Choroid plexus epithelial cell (primary cell): ENCODE measurements at places on chromosomes 4 and X.

- no peak for DNase-seq
Observed at GRCh38 chrX:39563178-39563577, 534.6 kb downstream of the BCOR start.

- peak; percentile 48 for DNase-seq
Observed at GRCh38 chr4:91116861-91117260, 989.7 kb downstream of the CCSER1 start.

DNA sequence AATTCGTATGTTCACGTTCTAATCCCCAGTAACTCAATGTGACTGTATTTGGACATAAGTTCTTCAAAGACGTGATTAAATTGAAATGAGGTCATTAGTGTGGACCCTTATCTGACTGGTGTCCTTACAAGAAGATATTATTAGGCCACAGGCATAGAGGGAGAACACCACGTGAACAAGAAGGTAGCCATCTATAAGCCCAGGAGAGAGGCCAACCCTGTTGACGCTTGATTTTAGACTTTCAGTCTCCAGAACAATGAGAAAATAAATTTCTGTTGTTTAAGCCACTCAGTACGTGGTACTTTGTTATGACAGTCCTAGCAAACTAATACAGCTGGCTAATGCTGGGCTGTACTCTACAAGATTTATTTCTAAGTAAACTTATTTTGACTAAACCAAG lies 1.5 kb upstream of the EIF1AX start:
- no peak for DNase-seq

- no peak for DNase-seq
Observed at GRCh38 chr4:7150036-7150635, 42.2 kb upstream of the SORCS2 start.

GRCh38 chr4:87032884-87033533 lies 98.2 kb downstream of the AFF1 start:
- peak; percentile 91 for DNase-seq

GRCh38 chrX:112967341-112967740 lies 126.7 kb upstream of the AMOT start:
- no peak for DNase-seq

GRCh38 chrX:84339507-84340364 lies 151.7 kb upstream of the RPS6KA6 start:
- DNase-seq, result peak; percentile 47

- DNase-seq, result peak; percentile 51
Observed at GRCh38 chr4:144599621-144600020, 46.3 kb upstream of the HHIP start.

- peak; percentile 85 for DNase-seq
Observed at GRCh38 chr4:86918539-86919072, 16.2 kb upstream of the AFF1 start.

DNA sequence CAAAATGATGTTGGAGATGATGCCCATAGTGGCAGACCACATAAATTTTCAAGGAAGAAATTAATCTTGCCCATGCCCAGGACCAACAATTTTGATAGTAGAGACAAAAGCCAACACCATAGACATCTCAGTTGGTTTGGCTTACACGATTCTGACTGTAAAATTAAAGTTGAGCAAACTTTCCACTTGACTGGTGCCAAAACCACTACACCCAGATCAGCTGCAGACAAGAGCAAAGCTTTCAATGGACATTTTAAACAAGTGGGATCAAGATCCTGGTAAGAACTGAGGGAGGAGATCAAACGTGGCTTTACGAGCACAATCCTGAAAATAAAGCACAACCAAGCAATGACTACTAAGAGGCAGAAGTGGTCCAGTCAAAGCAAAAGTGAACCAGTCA lies 90.7 kb downstream of the PAPSS1 start:
- no peak for DNase-seq

DNA sequence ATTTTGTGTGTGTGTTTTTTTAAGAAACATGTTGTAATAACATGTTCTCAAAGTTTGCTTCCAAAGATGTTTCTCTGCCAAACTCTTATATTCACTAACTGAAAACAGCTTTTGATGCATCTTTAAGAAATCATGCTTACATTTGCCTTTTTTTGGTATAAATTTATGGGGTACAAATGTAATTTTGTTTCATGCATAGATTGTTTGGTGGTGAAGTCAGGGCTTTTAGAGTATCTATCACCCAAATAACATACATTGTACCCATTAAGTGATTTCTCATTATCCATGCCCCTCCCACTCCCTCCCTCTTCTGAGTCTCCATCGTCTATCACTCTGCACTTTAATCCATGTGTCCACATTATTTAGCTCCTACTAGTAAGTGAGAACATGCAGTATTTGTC lies 30.8 kb downstream of the SPINK2 start:
- DNase-seq, result no peak

GRCh38 chr4:95701500-95702170 lies 138.3 kb upstream of the PDHA2 start:
- peak; percentile 59 for DNase-seq

GRCh38 chr4:122152711-122153226 lies 638 bp downstream of the BLTP1 start:
- DNase-seq, result peak; percentile 46

DNA sequence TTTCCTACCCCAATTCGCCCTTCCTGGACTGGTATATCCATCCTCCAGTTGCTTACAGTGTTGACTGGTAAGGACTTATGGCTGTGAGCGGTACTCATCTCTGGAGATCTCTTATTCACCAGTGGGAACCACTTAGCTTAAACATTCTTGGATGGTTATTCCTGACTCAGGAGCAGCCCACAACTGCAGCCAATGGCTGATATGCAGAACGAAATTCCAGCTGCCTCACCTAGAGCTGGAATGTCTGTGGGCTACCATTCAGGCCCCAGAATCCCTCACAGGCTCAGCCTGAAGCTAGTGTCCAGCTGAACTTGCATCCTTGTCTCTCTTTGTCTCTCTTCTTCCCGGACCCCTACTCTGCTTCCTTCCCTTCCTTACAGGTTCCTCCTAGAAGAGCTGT lies 138.9 kb upstream of the SMIM31 start:
- DNase-seq, result no peak

GRCh38 chr4:1413687-1414479 lies 7.6 kb upstream of the NKX1-1 start:
- DNase-seq, result no peak

DNA sequence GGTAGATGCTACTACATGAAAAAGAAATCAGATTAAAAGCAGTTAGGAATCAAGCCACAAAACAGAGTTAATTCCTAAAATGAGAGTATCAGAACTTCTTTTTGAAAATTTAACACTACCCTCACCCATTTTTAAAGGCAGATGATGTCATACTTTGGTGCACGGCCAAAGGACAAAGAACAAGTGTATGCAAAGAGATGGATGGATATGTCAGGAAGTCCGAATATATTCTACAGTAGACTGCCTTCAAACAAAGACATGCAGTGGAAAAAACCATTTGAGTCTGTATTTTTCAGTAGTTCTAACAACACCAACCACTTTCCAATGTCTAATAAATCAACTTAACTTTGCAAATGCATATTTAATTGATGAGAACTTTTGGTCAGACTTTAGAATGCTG lies 2.2 kb downstream of the AIFM1 start:
- DNase-seq, result no peak

DNA sequence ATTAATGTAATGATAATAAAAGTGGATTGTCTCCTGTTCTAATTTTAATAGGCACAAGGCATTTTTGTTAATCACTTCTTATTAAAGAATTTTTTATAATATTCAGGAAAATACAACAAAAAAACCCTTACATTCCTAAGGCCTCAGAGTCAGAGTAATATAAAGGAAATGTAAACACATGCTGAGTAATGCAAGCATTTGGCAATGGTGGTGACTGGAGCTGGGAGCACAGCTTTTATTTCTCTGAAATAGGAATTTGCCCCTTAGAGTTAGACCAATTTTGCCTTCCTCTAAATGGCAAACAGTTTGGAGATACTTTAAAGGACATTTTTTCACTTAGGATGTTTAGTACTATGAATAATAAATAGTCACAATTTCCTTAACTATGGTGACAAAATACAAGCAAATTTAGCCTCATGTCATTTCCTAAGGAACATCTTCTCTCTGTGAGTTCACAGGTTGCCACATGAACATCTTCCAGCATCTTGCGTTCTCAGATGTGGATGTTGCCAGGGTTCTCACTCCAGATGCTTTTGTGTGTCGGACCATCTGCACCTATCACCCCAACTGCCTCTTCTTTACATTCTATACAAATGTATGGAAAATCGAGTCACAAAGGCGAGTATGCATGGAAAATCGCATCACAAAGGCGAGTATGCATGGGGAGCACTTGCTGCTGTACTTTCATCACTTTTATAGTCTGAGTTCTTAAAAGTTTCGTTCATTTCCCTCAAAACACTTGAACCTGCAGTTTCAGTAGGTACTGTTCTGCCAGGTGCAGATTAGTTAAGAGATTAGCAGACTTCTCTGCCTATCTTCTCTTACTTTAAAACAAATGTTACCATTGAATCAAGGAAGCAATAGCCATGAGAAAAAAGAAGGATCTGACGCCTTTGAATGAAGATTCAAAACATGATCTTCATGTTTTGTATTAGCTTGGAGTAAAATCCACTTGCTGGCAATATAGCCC lies 15.9 kb upstream of the F11 start:
- DNase-seq, result peak; percentile 55

GRCh38 chrX:27893211-27893610 lies 85.4 kb downstream of the MAGEB10 start:
- no peak for DNase-seq

DNA sequence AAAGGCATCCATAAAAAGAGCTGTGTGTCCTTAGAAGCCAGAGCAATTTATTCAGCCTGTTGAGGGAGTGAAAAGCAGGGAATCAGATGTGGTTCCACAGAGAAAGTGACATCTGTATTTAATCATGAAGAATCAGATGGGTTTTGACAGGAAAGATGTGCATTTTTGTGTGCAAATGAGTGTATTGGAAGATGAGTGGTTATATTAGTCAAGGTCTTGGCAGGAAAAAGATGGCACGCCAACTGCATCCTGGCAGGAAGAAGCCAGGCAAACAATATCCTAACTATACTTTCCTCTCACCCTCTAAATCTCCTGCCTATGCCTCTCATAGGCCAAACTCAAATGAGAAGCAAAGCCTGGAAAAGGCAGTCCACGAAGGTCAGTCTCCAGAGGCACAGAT lies 59.1 kb downstream of the SCFD2 start:
- DNase-seq, result no peak

GRCh38 chr4:82604522-82604921 lies 42.7 kb upstream of the TMEM150C start:
- no peak for DNase-seq

GRCh38 chr4:86688026-86688425 lies 93.9 kb downstream of the PTPN13 start:
- no peak for DNase-seq

DNA sequence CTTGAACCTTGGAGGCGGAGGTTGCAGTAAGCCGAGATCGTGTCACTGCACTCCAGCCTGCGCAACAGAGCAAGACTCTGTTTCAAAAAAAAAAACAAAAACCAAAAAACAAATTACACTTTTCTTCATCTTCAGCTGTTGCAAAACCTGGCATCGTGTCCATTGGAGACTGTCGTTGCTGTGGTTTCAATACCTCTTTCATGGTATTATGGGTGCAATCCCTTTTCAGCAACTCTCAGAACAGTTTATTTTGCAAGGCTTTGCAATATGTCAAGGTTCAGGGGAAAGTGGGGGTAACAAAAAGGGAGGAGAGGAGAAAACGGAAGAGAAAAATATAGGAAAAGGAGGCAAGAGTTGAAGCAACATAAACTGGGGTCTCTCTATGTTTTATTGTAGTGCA lies 40.8 kb downstream of the ARSD start:
- DNase-seq, result no peak

GRCh38 chrX:18047491-18047890 lies 173.2 kb downstream of the BEND2 start:
- no peak for DNase-seq

DNA sequence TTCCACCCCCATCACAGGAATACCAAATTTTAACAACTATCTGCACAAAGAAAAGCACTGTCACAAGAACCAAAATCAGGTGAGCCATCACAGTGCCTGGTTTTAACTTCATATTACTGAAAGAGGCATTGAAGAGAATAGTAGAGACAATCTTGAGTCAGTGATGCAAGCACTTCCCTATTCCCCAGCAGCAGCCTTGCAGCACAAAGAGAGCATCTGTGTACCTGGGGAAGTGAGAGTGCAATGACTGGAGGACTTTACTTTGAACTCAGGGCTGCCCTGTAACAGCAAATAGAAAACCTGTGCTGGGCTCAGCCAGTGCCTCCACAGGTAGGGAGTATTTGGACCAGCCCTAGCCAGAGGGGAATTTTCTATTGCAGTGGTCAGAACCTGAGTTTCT lies 361.8 kb downstream of the TEX13C start:
- DNase-seq, result no peak

- DNase-seq, result peak; percentile 73
Observed at GRCh38 chr4:107561481-107561880, 158.6 kb downstream of the PAPSS1 start.

GRCh38 chr4:123361195-123361861 lies 35.3 kb upstream of the SPRY1 start:
- peak; percentile 90 for DNase-seq

DNA sequence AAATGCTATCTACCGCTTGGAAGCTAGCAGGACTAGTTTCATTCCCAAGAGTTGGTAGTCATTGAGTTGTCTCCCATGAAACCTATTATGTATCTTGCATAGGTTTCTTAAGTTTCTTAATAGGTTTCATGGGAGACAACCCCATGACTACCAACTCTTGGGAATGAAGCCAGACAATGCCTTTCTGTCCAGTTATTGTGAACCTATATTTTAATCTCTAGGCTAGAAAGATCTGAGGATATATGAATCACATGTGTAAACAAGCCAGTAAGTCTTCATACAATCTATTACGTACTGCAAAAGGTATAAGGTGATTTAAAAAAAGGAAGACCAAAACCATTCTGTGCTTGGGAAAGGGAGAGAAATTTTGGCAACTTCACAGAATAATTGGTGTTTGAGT lies 162.6 kb downstream of the INPP4B start:
- DNase-seq, result no peak

GRCh38 chr4:55609393-55609866 lies 17.4 kb upstream of the PDCL2 start:
- peak; percentile 3 for DNase-seq

DNA sequence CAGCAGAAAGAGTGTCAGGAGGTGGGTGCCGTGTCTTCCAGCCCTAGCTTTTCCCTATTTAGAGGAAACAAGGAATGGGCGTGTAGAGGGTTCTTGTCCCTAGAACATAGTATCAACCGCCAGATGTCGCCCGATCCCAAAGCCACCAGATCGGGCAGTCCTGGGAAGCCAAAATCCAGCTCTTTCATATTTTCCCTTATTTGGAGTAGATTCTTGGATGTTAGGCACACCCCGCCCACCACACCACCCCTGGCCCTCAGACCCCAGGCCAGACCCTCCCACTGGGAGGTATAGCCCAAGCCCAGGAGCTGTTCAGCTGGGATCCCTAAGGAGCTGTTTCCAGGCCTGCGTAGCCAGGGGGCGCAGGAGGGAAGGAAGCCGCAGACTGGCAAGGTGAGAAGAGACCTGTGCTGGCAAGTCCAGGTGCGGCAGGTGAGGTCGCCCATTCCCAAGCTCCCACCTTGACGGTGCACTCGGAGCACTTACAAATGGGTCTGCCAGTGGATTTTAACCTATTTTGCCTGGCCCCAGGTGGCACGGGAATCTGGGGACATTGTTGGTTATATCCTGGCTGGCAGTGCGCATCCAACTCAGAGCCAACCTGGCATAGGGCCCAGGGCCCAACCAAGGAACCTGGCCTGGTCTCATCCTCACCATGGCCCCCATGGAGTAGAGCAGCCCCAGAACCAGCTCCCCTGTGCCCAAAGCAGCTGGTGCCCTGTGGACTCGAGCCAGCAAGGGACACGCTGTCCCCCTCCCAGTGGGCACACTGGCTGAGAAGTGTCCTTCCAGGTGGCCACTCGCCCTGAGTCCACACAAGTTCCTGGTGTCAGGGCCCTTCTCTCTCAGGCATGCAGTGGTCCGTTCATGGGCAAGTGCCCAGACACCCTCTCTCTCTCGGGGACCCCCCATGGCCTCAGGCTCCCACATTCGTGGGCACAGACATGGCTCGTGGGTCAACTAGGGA lies 811 bp downstream of the FLNA start:
- DNase-seq, result peak; percentile 61
